ENCODE measurements at places on chromosomes 2 and 18. TPM values are rescaled to one million over a fixed set of nuclear protein-coding genes. Genes with fewer than 3 reads are reported as not detected.

- no peak for DNase-seq
Measured at GRCh38 chr2:218810256-218810655, 21.3 kb downstream of the PRKAG3 start.

DNA sequence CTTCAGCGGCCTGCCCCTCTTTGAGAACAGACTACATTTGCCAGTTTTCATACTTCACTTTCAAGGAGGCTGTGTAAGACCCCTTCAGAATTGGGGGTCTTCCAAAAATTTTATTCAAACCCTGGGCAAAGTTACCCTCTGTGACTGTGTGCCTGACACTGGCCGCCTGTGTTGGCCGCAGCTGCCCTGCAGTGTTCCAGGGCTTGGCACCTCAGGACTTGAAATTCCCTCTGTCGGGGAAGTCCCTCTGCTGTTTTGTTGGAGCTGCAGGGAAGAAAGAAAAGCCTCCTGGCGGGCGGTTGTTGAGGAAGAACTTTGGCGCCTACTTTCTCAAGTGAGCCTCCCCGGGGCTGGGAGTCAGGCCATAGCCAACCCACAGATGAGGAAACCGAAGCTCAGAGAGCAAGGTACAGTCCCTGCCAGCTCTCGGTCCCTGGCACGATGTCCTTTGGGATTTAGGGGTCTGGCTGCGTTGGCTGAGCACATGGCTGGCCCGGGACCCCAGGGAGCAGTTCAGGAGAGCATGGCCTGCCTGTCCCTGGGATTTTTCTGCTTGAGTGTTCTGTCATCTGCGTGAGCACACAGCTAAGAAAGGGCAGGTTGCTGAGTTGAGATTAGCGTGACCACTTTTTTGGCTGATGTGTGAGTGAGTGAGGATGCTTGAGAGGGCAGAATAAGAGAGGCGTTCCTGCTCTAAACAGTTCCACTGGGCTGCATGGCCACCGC lies 17.9 kb upstream of the ASB1 start:
- DNase-seq: no peak

The UPP2 gene
- not detected for total RNA-seq

The SLC4A3 gene
- total RNA-seq: not detected

The SPAST gene
- total RNA-seq: 15.8 TPM

The ANTXR1 gene
- total RNA-seq: not detected

All from T-helper 17 cell (primary cell).